A549 treated with AZD2906 at 1 μM for 4 hours (cell line): ENCODE measurements at places on chromosomes 16 and 17. TPM values are rescaled to one million over a fixed set of nuclear protein-coding genes. Genes with fewer than 3 reads are reported as not detected.

The TLCD3B gene
- total RNA-seq, result 0.22 to 0.39 TPM (median 0.26 TPM) in 5 replicates

The JUP gene
- 92.8 to 122 TPM (median 113 TPM) in 5 replicates for total RNA-seq

The KRT28 gene
- not detected in 5 replicates for total RNA-seq

The CDH5 gene
- 0.15 to 0.23 TPM (median 0.17 TPM) in 5 replicates for total RNA-seq

The IGF2BP1 gene
- 52.8 to 81.7 TPM (median 76.0 TPM) in 5 replicates for total RNA-seq

The CLDN7 gene
- total RNA-seq, result 2.2 to 3.2 TPM (median 2.9 TPM) in 5 replicates

The FA2H gene
- total RNA-seq, result 31.4 to 35.7 TPM (median 34.6 TPM) in 5 replicates

The NPIPB2 gene
- 1.8 to 2.6 TPM (median 2.3 TPM) in 5 replicates for total RNA-seq

The FAM20A gene
- total RNA-seq, result 0.03 to 0.15 TPM (median 0.11 TPM) in 4 of 5 replicates, not detected in the other

The CBLN1 gene
- total RNA-seq, result 0.05 to 0.12 TPM (median 0.05 TPM) in 3 of 5 replicates, not detected in the others

The STAC2 gene
- total RNA-seq, result 4.0 to 7.8 TPM (median 6.4 TPM) in 5 replicates

The EVPL gene
- 11.9 to 18.5 TPM (median 17.2 TPM) in 5 replicates for total RNA-seq

The TEX14 gene
- total RNA-seq, result 0.22 to 0.33 TPM (median 0.32 TPM) in 5 replicates

The GDPD1 gene
- total RNA-seq, result 0.37 to 0.77 TPM (median 0.48 TPM) in 5 replicates

The GP2 gene
- not detected in 5 replicates for total RNA-seq

The PAQR4 gene
- 34.7 to 46.3 TPM (median 44.9 TPM) in 5 replicates for total RNA-seq

The HSD17B2 gene
- 0.06 to 0.09 TPM in 2 of 5 replicates, not detected in the others for total RNA-seq

The METTL22 gene
- 21.2 to 24.7 TPM (median 23.3 TPM) in 5 replicates for total RNA-seq

The MT1X gene
- 569 to 951 TPM (median 792 TPM) in 5 replicates for total RNA-seq

The TNS4 gene
- total RNA-seq, result 188 to 253 TPM (median 228 TPM) in 5 replicates

The GPR139 gene
- not detected in 5 replicates for total RNA-seq

The ABCC6 gene
- 0.72 to 1.4 TPM (median 0.80 TPM) in 5 replicates for total RNA-seq

The ARL6IP1 gene
- 248 to 478 TPM (median 272 TPM) in 5 replicates for total RNA-seq

The C16orf46 gene
- total RNA-seq, result 0.37 to 1.2 TPM (median 0.80 TPM) in 5 replicates

The SLC38A8 gene
- total RNA-seq, result 0.09 TPM in 1 of 5 replicates, not detected in the others

The CSH2 gene
- total RNA-seq, result not detected in 5 replicates

The ABAT gene
- total RNA-seq, result 0.22 to 0.38 TPM (median 0.28 TPM) in 5 replicates

The CCL2 gene
- 5.7 to 7.7 TPM (median 5.8 TPM) in 5 replicates for total RNA-seq

The CNEP1R1 gene
- total RNA-seq, result 19.6 to 21.8 TPM (median 20.5 TPM) in 5 replicates

The RASL10B gene
- total RNA-seq, result 0.07 to 0.30 TPM (median 0.13 TPM) in 5 replicates

The CD300LD gene
- not detected in 5 replicates for total RNA-seq

The ATP6V0D1 gene
- total RNA-seq, result 106 to 121 TPM (median 117 TPM) in 5 replicates

The TMC7 gene
- total RNA-seq, result 5.3 to 6.6 TPM (median 5.6 TPM) in 5 replicates

The CIITA gene
- total RNA-seq, result 0.07 to 0.28 TPM (median 0.08 TPM) in 5 replicates

The AXIN2 gene
- 0.57 to 0.83 TPM (median 0.69 TPM) in 5 replicates for total RNA-seq

The G6PC1 gene
- 0.02 to 0.04 TPM (median 0.03 TPM) in 3 of 5 replicates, not detected in the others for total RNA-seq

The CACNG5 gene
- total RNA-seq, result not detected in 5 replicates

The CDIP1 gene
- total RNA-seq, result 13.8 to 15.2 TPM (median 14.7 TPM) in 5 replicates

The MRM1 gene
- 12.3 to 15.5 TPM (median 15.1 TPM) in 5 replicates for total RNA-seq

The KRTAP3-1 gene
- total RNA-seq, result not detected in 5 replicates

The TEDC2 gene
- total RNA-seq, result 15.9 to 20.9 TPM (median 18.9 TPM) in 5 replicates

The PITPNM3 gene
- 1.8 to 2.8 TPM (median 2.2 TPM) in 5 replicates for total RNA-seq

The NPIPA2 gene
- 0.80 to 1.8 TPM (median 1.1 TPM) in 5 replicates for total RNA-seq

The SCIMP gene
- not detected in 5 replicates for total RNA-seq

The PRKCB gene
- total RNA-seq, result 0.14 to 0.28 TPM (median 0.17 TPM) in 5 replicates

The BRCA1 gene
- total RNA-seq, result 20.0 to 33.7 TPM (median 23.7 TPM) in 5 replicates
